Stimulated activated CD8-positive, alpha-beta memory T cell treated with anti-CD3 and anti-CD28 coated beads, Interleukin-4, amount 100 ng/mL, for 4 hours (primary cell): ENCODE measurements at places on chromosomes 6 and 20.

DNA sequence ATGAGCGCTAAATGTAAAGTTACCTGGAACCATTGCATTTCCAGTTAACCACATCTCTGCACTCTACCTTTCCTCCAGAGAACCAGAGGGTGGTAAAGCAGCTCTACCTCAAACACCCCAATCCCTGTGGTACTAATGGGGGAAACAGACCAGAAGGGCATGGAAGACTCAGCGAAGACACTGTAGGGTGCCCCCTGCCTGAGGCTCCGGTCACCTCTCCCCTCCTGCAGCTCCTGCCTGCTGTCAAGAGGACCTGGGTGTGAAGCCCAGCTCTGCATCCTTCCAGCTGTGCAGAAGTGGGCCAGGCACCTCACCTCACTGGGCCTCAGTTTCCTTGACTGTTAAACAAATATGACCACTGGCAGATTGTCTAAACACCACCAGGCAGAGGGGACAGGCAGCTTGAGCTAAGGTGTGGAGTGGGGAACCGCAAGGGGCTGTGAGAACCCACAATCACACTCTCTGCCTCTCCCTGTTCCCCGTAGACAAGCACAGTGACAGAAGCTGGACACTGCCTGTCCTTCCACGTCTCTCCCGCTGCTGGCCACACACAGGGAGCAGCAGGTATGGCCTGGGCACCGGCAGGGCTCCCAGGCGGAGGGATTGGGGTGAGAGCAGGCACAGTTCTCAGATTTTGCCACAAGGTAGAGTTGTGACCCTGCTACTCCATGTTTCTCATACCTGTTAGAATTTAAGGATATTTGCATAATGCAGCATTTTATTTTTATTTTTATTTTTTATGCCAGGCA is 9.1 kb upstream of the BPIFA2 start:
- DNase-seq = no peak

DNA sequence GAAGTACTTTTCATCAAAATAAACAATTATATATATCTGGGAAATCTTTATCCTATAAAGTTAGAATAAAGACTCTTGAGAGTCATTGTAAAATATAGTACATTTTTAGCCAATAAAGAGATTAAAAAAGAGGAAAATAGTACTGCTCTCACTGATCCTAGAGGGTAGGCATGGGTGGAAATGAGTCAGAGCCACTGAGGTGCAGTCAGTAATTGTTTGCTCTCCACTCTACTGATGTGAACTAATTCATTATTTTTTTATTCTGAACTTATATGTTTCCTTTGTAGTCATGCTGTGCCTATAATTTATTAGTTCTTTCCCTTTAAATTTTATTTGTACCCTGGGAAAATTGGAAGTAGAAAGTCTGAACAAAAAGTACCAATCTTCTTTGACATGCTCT is 1359.4 kb upstream of the GJE1 start:
- no peak for DNase-seq

DNA sequence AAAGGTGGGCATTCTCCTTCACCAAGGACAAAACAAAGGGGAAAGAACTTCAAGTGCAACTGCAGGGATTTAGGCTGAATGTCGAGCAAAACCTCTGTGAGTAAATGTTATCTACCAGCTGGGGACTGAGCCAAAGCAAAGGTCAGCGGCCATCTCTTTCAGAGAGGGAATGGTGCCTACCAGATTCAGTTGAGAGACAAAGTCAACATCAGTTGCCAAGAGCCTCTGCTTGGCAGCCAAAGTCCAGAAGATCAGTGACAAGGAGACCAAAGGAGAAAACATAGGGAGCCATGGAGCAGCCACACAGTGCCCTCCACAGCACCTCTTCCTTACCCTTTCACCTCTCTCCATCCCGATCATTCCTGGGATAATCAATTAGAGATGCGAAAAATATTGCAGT is 472.5 kb downstream of the KIF16B start:
- no peak for DNase-seq

DNA sequence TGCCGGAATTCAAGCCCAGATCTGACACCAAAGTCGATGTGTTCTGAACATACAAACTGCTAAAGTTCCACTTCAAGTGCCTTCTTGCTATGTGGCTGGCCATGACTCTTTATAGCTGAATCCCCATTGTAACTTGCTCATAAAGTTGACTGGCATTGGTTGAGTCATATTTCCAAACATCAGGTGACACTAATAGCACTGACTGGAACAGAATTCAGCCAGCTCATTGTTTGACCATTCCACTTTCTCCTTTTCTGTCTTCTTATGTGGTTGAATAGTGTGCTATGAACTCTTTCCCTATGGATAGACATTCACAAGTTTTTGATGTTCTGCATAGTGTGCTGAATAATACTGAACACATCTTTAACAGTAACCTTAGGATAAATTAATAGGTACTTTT is 266.2 kb upstream of the ZFP64 start:
- DNase-seq = no peak

GRCh38 chr20:45406260-45407066 is 1.6 kb upstream of the DBNDD2 start:
- peak; percentile 51 for DNase-seq

DNA sequence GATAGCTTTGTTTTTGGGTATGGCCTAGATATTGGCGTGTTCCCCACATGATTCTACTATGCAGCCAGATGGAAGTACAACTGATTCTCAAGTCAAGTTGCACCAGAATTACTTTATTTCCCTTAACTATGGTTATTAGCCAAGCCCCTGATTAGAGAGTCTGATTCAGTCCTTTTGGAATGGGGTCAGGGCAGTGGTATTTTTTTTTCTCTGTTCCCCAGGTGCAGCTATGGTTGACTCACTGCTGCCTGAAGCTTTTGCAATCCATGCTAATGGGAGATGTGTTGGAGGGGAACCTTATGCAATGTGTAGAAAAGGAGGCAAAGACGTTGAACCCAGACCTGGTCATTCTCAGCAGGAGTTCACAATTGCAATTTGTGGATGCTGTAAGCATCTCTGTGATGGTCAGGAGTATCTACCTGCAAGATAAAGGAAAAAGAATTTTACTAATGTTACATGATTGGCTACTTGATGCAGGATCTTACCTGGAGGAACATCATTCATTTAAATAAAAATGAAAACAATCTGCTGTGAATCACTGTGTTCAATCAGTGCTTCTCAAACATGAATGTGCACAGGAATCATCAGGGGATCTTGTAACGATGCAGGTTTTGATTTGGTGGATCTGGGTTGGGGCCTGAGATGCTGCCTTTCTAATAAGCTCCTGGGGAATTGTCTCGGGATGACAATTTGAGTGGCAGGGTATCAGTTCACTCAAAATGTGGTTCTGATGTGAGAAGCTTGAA is 49.4 kb downstream of the PFDN4 start:
- DNase-seq = no peak

GRCh38 chr20:25015986-25016385 is 23.4 kb upstream of the APMAP start:
- no peak for DNase-seq

- DNase-seq = no peak
Measured at GRCh38 chr6:20540683-20541082, 6.4 kb downstream of the CDKAL1 start.

- no peak for DNase-seq
Measured at GRCh38 chr6:97293198-97293696, 10.2 kb upstream of the MMS22L start.

DNA sequence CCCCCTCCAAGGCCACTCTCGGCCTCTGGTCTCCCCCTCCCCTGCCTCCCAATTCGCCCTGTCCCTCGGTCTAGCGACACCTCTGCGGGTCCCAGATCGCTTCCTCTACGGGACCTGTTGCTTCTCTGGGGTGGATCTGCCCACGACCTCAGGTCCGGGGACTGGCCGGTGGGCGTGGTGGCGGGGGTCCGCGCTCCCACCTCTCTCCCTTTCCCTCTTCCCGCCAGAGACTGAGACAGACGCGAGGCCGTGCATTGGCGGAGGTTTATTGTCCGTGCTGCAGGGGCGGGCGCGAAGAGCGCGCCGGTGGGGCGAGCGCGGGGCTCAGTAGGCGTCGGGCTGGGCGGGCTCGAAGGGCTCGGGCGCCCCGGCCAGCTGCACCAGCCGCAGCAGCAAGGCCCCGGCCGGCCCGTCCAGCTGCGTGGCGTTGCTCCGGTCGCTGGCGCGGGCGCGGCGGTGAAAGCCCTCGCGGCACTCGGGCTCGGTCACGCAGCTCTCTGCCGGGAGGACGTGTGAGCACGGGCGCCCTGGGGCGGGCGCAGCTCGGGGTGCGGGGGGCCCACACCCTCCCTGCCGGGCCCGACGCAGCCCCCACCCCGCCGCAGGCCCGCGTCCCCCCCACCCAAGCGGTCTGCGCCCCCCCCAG is 2.1 kb downstream of the AVP start:
- DNase-seq = no peak
